ENCODE measurements at places on chromosomes 2 and 18.

DNA sequence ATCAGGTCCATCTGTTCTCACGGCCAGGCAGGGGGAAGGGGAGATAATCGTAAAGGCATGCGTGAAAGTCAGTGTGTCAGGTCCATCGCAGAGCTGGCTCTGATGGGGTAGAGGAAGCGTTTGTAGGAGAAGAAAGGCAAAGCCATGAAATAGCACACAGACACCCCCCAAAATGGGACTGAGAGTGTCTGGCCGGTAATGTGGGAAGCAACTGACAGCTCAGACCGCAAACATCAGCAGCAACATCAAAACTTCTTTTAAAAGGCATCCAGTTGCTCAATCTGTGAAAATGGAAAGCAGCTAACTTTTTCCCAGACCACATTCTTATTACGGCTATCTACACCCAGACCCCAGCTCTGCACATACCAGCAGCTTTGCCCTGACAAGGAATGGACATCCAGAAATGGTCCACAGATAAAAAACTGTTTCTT lies 232.6 kb downstream of the EN1 start:
- DNase-seq: no peak

- no peak for DNase-seq
These were observed 5.8 kb upstream of the IKZF2 start for GRCh38 chr2:213157242-213157641.

DNA sequence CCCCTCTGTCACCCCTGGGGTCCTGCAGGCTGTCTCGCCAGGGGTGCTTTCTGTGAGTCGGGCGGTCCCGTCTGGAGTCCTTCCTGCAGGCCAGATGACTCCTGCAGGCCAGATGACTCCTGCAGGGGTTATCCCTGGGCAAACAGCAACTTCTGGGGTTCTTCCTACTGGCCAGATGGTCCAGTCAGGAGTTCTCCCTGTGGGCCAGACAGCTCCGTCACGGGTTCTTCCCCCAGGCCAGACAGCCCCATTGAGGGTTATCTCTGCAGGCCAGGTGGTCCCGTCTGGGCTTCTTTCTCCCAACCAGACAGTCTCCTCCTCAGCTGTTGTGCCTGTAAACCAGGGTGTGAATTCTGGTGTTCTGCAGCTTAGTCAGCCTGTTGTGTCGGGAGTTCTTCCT lies 27.6 kb downstream of the ADNP2 start:
- no peak for DNase-seq

DNA sequence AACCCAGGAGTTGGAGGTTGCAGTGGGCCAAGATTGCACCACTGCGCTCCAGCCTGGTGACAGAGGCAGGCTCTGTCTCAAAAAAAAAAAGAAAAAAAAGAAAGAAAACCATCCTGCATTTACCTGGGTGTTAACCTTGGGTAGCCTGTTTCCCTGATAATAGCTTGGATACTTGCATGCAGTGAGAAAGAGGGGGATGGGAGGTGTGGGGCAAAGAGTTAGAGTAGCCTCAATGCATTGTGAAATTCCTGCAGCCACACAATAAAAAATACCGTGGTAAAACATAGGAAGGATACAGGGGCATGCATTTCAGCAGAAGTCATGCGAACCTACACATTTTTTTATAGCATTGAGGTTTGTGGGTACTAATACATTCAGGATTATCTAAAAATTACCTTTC lies 76.6 kb upstream of the ZNF516 start:
- DNase-seq: no peak

DNA sequence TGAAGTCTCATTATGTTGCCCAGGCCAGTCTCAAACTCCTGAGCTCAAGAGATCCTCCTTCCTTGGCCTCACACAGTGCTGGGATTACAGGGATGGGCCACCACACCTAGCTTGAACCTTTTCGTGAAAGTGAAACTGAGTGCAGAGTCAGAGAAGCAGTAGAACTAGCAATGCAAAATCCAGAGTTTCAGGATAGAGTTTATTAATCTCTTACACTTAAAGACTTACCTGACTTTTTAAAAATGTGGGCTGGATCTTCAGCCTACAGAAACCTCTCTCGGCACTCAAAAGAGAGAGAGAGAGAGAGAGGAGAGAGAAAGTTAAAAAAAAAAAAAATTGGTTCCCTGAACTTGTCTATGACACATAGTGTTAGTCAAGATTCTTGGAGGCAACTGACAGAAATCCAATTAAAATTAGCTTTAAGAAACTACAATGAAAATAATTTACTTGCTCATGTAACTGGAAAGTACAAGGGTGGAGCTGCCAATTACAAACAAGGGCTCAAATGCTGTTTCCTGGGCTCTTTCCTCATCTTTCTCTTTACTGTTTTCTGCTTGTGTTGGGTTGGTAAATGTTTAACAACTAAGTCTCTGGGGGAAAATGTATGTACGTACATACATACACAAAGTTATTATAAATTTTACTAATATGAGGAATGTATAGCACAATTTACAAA lies 98.1 kb upstream of the CERS6 start:
- no peak for DNase-seq

GRCh38 chr2:227860221-227860641 lies 11.2 kb upstream of the DAW1 start:
- DNase-seq: no peak

GRCh38 chr2:143545059-143545948 lies 416.1 kb downstream of the ARHGAP15 start:
- DNase-seq: no peak

- no peak for DNase-seq
These were observed 57.4 kb upstream of the CHRNA1 start for GRCh38 chr2:174821628-174822027.

GRCh38 chr2:23791030-23791429 lies 135.9 kb downstream of the ATAD2B start:
- no peak for DNase-seq

Data from Caco-2 (cell line).